Uterus (tissue), 4 donors: ENCODE measurements at places on chromosomes 16 and 17.
A peak's percentile ranks its signal among the peaks of the same experiment; 100 is the strongest.

DNA sequence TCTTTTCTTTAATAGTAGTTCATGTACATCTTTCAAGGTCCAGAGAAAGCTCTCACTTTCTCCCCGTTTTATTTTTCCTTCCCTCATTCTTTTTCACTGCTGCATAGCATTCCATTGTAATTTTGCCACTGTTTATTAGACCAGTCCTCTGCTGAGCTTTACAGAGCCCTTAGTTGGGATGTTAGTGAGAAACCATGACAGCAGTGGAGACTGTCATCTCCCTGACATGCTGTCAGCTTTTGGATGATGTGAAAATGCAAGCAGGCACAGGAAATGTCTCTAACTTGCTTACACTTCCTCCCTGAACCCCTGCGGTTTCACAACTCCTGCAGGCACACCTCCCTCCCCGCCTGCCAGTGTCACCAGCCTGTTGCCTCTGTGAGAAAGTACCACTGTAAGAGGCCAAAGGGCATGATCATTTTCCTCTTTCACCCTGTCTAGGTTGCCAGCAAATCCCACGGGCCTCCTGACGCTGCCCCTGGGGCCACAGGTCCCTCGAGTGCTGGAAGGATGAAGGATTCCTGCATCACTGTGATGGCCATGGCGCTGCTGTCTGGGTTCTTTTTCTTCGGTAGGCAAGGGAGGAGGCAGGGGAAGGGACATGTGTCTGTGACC is at the start of gene ITGAL:
ITGAL (plus strand) TSS at position 415 of the 615 bp plus-strand sequence; CDS start at position 511, 96 bp downstream.
- no peak for DNase-seq

DNA sequence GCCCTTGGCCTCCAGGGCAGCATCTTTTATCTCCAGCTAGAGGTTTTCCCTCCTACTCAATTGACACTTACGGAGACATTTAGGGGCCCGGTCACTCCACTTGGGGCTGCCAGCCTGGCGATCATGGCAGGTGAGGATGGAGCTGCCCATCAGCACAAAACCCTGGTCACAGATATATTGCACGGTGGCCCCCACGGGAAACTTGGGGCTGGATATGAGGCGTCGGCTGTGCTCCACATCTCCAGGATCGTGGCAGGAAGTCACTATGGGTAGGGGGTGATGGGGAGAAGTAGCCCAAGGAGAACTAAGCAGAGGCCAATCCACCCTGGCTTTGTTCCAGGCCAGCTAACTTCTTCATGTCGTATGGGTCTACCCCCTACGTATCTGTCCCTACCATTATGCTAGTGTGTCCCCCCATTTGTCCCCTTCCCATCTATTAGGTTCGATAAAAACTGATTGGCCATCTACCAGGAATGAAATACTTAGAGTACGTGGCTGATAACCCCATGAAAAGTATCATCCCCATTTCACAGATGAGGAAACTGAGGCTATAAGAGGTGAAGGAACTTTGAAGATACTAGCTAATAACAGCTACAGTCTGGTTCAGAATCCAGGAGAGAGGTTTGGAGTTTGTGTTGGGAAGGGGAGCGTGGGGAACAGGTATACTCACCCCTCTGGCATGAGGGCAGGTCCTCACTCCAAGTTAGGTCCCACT is 6.1 kb upstream of the PHF12 start:
- DNase-seq: no peak

- DNase-seq: no peak
Measured at GRCh38 chr16:79826732-79827475, 226.4 kb upstream of the MAF start.

DNA sequence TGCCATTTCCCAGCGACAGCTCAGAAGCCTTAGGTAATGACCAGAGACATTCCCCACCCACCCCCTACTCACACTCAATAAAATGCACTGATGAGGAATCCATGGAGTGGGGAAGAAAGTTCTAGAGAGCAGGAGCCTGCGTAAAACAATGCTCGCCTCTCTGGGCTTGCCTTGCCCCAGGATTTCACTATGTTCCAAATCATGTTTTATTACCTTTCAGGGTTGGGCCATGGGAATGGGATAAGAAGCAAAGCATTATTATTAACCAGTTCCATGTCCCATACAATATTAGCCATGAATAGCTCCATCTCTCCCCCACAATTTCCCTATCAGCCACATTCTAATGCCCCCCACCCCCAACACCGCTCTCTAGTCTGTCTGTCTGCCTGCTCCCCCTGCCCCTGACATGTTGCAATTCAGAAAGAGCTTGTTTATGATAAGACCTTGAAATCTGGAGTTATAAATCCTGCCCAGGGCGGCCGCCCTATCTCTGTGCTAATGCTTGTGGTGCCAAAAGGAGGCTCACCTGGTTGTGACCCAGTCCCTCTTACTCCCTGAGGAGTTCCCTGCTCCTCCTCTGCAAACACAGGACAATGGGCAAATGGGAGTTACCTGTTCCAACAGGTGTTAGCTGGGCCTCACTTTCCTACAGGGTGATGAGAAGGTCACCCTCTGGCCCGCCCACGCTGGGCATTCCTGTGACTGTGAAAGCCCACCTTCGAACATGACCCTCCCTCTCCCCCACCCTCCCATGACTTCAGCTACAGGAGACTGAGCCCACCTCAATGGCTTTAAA is 28.0 kb upstream of the DDX52 start:
- DNase-seq: no peak

DNA sequence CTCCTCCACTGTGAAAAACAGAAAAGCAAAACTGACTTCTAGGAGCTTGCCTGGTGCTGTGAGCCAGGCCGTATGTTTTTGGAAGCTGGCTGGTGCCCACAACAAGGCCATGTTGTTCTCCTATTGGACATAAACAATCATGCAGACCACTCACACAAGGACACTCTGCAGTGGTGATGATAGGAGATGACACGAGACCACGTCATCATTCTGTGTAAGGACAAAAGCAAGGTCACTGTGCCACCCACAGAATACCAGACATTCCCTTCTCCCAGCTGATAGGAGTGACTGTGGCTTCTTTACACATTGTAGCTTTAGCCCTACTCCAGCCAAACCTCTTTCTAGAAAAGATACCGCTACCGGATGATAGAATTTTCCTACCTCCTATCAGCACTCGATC is 47.7 kb upstream of the LCMT1 start:
- no peak for DNase-seq

- DNase-seq: no peak
Measured at GRCh38 chr17:62700964-62701705, 73.7 kb downstream of the MRC2 start.

GRCh38 chr17:559551-560431 is 154.8 kb downstream of the VPS53 start:
- DNase-seq: peak; percentile 23

DNA sequence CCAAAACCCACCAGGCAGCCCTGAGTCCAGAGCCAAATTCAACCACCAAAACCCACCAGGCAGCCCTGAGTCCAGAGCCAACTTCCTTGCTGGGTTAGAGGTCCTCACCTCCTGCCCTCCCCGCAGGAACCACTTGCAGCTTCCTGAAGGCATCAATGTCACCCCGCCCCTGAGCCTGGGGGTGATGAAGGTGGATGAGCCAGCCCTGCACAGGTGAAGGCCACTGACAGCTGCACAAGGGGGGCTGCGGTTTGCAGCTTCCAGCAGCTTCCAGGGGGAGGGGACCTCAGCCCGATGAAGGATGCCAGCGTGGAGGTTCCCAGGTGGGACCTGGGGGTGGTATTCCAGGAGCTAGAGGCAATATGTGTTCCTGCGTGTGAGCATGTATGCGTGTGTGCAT is 7.6 kb upstream of the CSNK1D start:
- DNase-seq: no peak

DNA sequence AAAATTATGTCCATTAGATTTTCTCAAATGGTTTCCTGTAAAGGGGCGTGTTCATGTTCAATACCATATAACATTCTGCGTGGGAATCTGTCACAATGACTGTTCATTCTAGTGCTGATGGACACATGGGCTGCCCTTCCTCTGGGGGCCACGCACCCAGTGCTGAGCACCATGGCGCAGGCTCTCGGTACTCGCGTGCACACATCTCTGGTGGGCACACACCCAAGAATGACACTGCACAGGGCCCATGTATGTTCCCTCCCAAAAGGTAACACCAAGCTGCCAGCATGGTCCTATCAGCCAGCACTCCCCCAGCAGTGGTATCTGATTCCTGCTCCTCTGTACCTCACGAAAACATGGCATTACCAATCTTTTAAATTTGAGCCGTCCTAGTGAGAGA is 13.7 kb downstream of the B9D1 start:
- DNase-seq: peak; percentile 27

DNA sequence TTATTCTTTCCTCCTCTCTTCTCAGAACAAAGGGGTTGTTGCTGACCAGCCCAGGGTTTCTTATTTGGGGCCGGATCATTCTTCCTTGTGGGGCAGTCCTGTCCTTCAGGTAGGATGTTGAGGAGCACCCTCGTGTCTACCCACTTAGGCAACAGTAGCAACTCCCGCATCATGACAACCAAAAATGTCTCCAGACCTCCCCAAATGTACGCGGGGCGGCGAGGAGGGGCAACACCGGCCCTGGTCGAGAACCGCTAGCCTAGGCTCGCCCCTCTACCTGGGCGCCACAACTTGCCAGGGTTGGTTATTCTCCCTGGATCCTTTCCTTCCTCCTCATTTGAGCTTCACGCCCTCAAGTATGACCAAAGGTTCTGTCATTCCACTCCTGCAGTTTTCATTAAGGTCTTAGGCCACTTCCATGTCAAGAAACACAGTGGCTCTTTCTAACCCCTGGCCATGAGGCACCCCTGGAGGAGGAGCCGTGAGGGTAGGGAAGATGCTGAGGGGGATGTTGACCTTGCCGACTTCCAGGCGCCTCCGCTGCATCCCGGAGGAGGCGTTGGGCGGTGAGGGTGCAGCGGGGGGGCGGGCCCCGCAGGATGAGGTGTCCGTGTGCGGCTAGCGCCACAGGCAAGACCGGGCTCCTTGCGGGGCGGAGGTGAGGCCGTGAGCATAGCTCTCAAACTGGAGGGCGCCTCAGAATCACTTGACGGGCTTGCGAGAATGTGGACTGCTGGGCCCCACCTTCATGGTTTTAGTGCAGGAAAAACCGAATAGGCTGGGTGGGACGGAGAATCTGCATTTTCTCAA is 712 bp upstream of the SPECC1 start:
- peak; percentile 38 for DNase-seq
